Anterior cingulate cortex (tissue), 58 donors: ENCODE measurements at places on chromosomes 1 and 21.

- no peak for DNase-seq
Measured at GRCh38 chr1:115473986-115474565, 136.0 kb upstream of the NGF start.

DNA sequence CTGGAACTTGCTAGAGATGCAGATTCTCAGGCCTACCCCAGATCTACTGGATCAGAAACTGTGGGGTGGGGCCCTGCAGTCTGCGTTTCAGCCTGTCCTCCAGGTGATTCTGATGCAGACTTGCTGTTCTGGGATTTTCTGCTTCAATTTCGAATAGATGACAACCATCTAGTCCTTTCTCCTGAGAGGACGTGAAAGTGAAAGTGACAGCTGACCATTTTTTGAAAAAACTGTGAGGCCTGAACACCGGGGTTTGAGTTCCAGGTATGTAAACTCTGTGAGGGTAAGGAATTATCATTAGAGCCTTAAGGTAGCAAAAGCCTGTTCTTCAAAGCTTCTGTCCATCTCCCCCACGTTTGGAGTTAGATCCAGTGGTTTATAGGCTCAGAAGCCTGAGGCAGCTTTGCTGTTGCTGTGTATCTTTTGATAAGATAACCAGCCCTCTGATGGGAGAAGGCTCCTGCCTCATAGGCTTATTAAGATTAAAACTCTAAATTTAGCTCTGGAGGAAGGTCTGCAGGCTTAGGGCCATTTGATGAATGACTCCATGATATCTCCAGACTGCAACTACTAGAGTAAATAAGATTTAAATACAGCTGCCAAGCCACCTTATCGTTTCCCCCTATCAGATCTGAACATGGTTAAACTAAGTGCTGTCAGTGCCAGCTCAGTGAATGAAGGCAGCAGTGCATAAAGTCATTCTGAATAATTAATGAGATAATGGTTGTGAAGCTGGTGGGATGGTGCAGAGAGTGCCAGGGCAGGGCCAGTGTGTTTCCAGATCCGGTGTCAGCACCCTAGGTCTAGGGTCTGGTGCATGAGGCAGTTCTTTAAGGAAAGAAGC lies 335.2 kb downstream of the HHAT start:
- DNase-seq, result no peak

- DNase-seq, result no peak
Measured at GRCh38 chr21:26469789-26470188, 103.3 kb downstream of the CYYR1 start.

DNA sequence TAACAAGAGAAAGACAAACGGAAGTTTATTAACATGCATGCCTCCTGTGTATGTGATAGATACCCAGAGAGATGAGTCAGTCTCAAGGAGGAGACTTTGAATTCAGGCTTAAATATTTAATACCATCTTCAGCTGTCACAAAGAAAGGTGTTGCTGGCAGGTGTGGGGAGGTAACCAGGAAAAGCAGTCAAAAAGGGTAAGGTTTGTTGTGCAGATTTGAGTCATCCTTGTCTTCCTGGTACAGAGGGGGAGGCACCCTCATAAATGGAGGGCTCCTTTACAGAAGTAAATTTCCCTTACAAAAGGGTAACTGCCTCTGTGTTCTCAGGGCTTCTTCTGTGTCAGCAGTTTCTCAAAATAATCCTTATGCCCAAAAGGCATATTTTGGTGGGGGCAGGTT lies 75.2 kb upstream of the B3GALT5 start:
- DNase-seq, result no peak

- no peak for DNase-seq
Measured at GRCh38 chr1:116934586-116935207, 25.0 kb downstream of the PTGFRN start.

- no peak for DNase-seq
Measured at GRCh38 chr1:156401041-156401574, 32.1 kb downstream of the RHBG start.

GRCh38 chr1:107048241-107048640 lies 8.2 kb upstream of the PRMT6 start:
- no peak for DNase-seq

GRCh38 chr1:20234788-20235535 lies 48.6 kb upstream of the PLA2G2C start:
- no peak for DNase-seq

GRCh38 chr1:147283011-147283410 lies 40.5 kb downstream of the CHD1L start:
- no peak for DNase-seq

DNA sequence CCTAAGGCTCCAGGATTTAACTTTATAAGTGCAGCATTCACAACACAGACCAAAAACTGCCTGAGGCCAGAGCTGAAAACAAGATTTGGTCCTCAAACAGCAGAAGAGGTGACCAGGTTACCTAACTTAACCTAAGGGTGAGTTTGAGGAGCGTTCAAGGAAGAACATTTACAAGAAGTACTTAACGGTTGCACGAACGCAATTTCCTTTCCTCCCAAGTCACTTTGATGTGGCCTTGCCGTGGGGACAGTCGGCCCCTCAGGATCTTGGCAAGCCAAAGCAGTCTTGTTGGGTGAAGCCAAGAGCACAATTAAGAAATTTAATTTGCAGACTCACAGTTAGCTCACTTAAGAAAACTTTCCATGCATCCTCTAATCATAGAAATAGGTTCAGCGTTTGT lies 202.6 kb upstream of the COA6 start:
- no peak for DNase-seq

DNA sequence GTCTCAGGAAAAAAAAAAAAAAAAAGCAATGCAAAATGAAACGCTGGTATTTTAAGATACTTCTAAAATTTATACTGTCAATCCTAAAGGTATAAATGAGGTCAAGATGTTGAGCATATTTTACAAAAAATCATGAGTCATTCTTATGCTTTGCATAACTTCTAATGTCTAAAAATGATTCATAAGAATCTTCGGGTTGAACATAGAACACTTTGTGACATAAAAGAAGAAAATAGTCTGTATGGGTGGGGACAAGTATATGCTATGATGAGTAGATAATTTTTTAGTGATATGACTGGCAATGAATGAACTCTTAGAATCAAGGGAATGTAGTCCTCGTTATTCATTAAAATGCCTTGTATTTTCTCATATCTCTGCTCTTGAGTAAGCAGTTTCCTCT lies 416.9 kb upstream of the USP24 start:
- DNase-seq, result no peak

- DNase-seq, result no peak
Measured at GRCh38 chr1:221521686-221522085, 220.2 kb downstream of the DUSP10 start.

GRCh38 chr21:16420031-16420724 lies 690.4 kb downstream of the USP25 start:
- no peak for DNase-seq

GRCh38 chr1:58885998-58886397 lies 102.2 kb upstream of the JUN start:
- DNase-seq, result no peak

- no peak for DNase-seq
Measured at GRCh38 chr1:215605011-215605621, 38.0 kb downstream of the KCTD3 start.

DNA sequence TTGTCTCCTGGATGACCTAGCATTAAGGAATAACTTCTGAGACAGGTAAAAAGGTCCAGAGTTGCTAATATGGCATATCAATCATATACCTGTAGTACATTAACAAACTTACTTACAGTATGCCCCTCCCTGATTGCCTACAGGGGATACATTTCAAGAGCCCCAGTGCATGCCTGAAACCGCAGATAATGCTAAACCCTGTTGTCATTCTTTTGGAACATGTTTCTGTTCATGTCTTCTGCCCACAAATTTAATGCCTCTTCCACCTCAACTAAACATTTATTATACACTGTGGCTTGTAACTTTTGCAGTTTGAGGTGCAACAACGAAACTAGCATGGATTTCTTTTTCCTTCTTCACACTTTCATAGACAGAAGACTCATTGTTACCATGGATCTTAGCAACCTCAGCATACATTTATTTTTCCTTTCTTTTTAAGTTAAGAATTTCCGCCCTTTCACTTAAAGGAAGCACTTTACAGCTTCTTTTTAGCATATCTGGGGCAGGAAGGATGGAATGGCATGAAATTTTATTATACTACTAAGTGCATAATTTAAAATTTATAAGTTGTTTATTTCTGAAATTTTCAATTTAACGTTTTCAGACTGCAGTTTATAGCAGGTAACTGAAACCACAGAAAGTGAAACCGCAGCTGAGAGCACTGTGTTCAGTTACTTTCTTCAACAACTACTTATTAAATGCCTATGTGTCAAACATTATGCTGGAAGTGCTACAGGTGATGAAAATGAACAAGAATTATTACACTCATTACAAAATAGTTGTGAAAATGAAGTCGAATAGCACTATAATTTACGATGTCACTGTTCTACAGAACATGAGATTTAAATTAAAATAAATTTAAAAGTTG lies 25.3 kb downstream of the F13B start:
- DNase-seq, result no peak

GRCh38 chr1:71979882-71980281 lies 302.5 kb downstream of the NEGR1 start:
- DNase-seq, result no peak

GRCh38 chr1:17561247-17561548 lies 21.7 kb downstream of the ARHGEF10L start:
- peak; percentile 50 for DNase-seq

DNA sequence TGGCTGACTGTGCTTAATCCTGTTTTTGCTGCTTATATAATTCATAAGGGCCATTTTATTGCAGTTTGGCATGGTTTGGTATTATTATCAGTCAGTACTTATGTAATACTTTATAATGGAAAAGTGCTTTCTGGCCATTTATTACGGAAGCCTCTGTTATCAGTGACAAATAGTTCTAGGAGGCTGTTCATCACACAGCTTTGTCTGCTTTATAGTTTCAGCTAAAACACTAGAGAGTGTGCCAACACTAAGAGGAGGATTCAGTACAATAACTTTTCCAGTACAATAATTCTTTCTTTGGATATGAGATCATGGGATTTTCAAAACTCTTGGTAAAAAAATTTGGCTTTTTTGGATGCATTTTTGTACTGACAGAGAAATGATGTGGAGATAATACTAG lies 102.9 kb upstream of the PTGFR start:
- DNase-seq, result no peak

- no peak for DNase-seq
Measured at GRCh38 chr1:185350027-185350442, 33.0 kb upstream of the IVNS1ABP start.

- no peak for DNase-seq
Measured at GRCh38 chr1:182740120-182740519, 49.5 kb upstream of the NPL start.

DNA sequence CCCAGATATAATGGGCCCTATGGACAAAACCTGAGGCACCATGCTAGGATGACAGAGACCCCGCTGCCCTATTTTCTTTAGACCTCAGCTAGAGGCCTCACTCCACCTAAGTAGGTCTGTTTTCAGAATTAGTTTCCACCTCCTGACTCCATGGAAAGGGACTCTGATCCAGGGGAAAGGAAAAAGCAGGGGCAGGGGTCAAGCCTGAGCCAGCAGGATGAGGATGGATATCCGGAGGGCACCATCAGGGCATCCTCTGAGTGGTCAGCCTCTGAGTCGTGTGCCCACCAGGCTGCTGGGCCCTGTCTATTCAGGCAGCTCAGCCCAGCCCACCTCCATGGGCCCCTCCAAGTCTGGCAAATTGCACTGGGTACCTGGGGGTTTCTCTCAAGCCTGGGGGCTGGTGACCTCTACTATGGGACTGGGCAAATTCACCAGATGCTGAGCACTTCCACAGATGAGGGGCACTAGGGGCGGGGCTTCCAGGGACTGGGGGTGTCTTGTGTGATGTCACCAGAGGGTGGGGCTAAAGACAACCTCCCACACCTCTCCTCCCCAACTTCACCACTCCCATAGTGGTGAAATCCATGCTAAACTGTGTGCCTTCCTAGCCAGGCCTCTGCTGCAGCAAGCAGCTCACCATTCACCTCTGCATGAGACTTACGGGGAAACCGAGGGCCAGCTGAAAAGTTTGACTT lies 5.5 kb downstream of the PAQR7 start:
- no peak for DNase-seq

- DNase-seq, result no peak
Measured at GRCh38 chr1:118960026-118960561, 28.0 kb downstream of the TBX15 start.

GRCh38 chr1:100253552-100253951 lies 3.9 kb upstream of the DBT start:
- no peak for DNase-seq

- DNase-seq, result no peak
Measured at GRCh38 chr1:119327450-119328155, 41.0 kb upstream of the HAO2 start.

GRCh38 chr1:10835822-10836421 lies 39.5 kb upstream of the CASZ1 start:
- DNase-seq, result no peak

DNA sequence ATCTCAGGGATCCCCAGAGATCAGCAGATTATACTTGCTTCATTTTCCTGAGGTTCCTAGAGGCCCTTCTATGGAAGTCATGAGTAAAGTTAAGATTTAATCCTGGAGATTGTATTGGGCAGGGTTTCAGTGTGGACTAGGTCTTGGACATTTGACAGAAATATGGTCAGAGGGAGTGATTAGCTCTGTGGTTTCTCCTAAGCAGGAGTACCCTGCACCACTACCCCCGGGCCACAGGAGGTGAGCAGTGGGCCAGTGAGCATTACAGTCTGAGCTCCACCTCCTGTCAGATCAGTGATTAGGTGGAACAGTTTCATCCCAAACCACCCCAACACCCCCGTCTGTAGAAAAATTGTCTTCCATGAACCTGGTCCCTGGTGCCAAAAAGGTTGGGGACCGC lies 43.2 kb downstream of the PHACTR4 start:
- DNase-seq, result no peak

- no peak for DNase-seq
Measured at GRCh38 chr1:223535319-223535718, 130.2 kb downstream of the CAPN8 start.

- no peak for DNase-seq
Measured at GRCh38 chr1:214694769-214695168, 91.8 kb downstream of the CENPF start.

DNA sequence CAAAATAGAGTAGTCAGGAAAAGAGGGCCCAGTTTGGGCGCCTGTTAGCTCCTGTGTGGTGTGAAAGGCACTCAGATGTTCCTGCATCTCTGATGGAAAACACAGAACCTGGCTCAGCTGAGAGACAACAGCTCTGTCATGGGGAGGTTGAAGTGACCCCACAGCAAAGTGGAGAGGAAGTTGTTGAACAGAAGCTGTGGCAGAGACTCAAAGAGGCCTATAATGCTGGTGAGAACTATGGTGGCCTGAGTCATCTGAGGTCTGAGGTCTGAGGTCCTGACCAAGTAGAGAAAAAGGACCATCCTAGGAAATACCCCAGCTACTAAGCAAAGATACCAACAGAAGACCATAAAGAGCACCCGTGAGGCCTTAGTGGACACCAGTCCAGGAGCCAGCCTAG lies 45.6 kb upstream of the JAK1 start:
- no peak for DNase-seq
